ENCODE measurements at places on chromosomes 7 and 10.

DNA sequence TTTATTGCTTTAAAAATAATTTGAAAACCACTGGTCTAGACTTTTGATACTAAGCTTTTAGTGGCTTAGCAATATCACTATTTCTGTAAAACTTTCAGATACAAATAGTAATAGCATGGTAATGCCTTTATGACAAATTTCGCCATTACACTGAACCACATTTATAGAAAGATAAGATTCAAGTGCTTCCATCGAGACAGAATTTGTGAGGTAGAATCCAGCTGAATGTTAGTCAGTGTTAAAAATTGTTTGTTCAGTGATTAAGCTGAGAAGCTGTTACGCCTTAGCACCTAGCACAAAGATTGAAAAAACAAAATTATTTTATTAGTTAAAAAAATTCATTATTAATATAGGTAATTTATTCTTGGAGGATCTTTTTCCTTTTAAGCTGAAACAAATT lies 36.5 kb downstream of the GNAT3 start:
- DNase-seq: no peak

- no peak for DNase-seq
These were observed 46.8 kb downstream of the HIP1 start for GRCh38 chr7:75691793-75692543.

- no peak for DNase-seq
These were observed 55.4 kb upstream of the MKRN1 start for GRCh38 chr7:140534743-140535142.

DNA sequence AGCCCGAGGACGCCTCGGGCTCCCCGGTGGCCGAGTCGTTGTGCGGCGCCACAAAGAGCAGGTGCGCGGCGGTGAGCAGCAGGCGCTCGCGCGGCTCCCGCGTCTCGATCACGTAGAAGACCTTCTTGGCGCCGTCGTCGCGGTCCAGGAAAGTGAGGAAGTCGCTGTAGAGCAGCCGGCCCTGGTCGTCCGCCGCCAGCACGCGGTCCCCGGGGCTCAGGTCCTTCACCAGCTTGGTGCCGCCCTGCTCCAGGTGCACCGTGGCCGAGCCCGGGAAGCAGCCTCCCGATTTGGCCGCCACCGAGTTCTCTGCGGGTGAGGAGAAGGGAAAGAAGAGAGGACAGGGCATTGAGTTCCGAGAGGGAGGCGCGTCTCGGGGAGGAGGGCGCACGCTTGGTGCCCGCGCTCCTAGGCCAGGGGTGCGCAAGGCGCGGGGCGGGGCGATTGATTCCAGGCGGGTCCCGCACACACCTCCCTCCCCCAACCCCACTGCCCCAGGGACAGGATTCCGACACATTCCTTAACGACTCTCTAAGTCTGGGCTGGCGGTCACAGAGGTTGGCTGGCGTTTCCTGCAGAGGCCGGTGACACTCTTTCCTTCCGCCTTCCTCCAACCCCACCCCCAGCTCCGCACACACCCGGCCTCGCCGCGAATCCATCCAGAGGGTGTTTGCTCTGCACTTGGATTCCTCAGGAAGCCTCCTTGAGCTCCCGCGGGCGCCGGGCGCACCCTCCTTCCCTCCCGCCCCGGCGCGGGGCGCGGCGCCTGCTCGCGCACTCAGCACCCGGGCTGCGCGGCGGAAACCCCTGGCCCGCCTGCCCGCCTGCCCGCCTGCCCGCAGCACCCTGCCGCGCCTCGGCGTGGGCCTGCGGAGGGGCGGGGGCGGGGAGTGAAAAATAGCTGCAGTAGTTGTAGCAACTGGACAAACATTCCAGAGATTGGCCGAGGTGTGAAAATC lies 8.6 kb downstream of the SHH start:
- no peak for DNase-seq

- DNase-seq: no peak
These were observed 271.5 kb upstream of the ZWINT start for GRCh38 chr10:56632537-56632936.

DNA sequence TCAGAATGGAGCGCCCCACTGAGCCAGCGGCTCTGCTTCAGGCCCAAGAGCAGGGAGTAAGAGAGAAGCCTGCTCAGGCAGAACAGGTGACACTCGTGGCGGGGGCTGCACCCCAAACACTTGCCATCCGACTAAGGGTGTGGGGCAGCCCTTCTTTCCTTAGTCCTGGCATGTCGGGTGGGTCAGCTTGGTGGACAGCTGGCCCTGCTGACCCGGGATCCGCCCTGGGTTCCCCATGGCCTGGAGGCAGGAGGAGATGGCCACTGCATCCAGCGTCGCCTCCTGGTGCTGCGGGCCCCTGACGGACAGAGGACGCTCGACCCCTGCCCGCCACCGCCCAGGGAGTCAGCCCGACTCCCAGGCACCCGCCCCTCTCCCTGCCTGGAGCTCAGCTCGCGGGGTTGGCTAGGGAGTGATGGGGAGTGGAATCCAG lies 1.2 kb upstream of the PAOX start:
- no peak for DNase-seq

- DNase-seq: no peak
These were observed 201.9 kb downstream of the MALRD1 start for GRCh38 chr10:19250546-19250945.

DNA sequence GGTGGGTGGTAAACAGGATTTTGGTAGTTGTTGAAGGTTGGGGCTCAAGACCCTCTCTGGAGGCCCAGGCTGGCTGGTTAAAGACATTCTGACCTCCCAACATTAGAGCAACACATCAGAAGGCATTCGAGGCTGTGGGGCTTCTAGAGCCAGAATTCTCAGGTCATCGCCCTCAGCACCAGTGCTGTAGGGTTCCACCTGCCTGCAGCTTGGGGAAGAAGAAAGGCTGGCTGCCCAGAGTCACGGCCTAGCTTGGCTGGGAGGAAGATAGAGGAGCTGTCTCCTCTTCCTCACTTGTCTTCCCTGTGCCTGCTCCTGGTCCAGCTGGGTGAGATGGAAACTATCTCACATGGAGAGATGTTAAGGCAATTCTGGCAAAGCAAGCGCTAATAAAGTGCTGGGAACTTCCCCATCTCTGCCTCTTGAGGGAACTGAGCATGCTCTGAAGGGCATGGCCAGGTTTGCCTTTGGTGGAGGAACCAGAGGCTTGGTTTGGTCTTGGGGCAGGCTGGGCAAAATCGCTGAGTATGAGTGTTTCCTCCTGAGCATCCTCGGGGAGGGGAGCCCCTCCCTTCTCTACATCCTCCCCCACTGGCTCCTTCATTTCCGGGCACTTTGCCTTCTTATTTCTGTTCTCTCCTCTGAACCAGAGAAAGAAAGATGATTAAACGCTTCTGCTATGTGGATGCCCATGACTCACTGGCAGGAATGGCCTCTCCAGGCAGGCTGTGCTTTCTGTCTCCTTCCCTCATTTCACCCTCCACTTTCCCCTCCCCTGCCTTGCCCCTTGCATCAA lies 509.0 kb upstream of the PODXL start:
- DNase-seq: no peak

DNA sequence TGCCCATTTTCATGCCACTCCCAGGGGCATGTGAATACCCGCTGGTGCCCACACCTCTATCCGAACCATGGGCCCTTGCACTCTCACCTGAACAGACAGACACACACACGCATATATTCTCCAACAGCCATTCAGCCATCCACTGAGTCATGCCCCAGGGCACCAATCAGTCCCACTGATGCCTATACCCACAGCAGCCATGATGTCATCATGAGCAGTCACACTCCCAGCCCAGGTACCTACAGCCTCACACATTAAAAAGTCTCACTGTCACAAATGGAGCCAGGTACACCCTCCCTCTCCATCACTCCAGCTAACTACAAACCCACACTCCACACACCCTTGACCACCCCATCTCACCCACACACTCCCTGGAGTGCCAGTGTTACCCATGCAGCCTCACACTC lies 12.2 kb downstream of the VSIR start:
- peak; percentile 68 for DNase-seq

- DNase-seq: no peak
These were observed 9.4 kb upstream of the GET4 start for GRCh38 chr7:867001-867405.

- no peak for DNase-seq
These were observed 126.5 kb upstream of the MTPN start for GRCh38 chr7:136103545-136104268.

GRCh38 chr10:93245147-93245546 lies 171.5 kb downstream of the CYP26A1 start:
- no peak for DNase-seq

GRCh38 chr10:78634835-78635234 lies 433.9 kb upstream of the ZMIZ1 start:
- no peak for DNase-seq

DNA sequence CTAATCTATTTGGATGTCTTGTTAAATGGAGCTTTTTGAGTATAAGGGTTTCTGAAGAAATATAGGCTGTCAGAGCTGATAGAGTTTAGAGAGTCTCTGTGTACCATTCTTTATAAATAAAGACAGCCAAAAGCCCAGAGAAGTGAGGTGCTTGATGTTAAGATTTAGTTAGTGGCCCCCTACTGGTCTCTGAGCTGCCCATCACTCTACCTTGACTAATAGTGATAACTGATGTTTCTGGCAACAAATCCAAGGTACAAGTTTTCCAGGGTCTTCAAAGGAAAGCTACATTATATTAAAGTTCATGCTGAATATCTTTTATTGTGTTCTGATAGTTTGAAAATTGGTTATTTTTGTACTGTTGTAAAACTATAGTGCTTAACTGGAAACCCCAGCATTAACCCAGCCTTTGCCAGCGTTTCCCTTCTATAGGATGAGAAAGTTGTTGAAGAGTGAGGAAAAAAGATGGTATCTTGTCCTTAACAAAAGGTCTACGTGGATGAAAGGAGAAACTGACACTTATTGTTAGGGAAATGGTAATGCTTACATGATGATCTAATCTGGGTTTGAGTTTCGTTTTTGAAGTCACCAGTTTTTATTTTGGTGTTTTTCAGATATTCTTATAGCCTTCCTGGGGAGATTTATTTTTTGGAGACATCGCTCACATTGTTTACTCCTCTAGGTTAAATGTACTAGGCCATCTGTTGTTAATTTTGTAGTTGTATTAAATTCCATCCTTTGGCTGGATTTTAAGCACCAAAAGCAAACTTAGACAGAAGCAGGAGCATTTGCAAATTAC lies 79.0 kb downstream of the AUTS2 start:
- DNase-seq: no peak

- DNase-seq: no peak
These were observed 87.9 kb downstream of the KIF20B start for GRCh38 chr10:89789188-89789877.

DNA sequence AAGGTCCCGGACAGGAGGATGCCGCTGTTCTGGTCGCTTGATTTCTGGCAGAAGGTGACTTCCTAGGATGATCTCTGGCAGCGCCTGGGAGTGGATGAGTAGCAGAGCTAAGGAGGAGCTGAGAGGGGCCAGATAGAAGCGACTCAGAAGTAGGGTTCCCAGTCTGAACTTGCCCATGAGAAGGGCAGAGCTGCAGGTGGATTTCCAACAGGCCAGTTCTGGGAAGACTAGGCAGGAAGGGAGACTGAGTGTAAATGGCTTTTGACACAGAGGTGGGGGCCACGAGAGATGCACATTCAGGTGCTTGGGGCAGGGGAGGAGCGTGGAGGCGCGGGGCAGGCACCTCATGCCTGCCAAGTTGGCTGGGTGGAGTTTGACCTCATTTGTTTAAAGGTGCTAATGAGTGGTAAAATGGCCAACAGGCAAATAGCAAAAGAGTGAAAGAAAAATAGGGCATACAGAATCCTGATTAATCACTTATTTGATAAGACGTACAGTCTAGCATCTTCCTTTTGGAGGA lies 58.8 kb downstream of the SHH start:
- no peak for DNase-seq

GRCh38 chr7:9242636-9243035 lies 809.2 kb downstream of the NXPH1 start:
- DNase-seq: no peak

GRCh38 chr7:24587853-24588252 lies 14.6 kb downstream of the PALS2 start:
- peak; percentile 44 for DNase-seq

GRCh38 chr10:78263521-78263988 lies 229.9 kb downstream of the RPS24 start:
- no peak for DNase-seq

- no peak for DNase-seq
These were observed 4.5 kb downstream of the EIF4H start for GRCh38 chr7:74178632-74179031.

- no peak for DNase-seq
These were observed 36.2 kb upstream of the TMEM106B start for GRCh38 chr7:12174931-12175330.

- no peak for DNase-seq
These were observed 40.2 kb upstream of the KLF6 start for GRCh38 chr10:3825244-3825643.

DNA sequence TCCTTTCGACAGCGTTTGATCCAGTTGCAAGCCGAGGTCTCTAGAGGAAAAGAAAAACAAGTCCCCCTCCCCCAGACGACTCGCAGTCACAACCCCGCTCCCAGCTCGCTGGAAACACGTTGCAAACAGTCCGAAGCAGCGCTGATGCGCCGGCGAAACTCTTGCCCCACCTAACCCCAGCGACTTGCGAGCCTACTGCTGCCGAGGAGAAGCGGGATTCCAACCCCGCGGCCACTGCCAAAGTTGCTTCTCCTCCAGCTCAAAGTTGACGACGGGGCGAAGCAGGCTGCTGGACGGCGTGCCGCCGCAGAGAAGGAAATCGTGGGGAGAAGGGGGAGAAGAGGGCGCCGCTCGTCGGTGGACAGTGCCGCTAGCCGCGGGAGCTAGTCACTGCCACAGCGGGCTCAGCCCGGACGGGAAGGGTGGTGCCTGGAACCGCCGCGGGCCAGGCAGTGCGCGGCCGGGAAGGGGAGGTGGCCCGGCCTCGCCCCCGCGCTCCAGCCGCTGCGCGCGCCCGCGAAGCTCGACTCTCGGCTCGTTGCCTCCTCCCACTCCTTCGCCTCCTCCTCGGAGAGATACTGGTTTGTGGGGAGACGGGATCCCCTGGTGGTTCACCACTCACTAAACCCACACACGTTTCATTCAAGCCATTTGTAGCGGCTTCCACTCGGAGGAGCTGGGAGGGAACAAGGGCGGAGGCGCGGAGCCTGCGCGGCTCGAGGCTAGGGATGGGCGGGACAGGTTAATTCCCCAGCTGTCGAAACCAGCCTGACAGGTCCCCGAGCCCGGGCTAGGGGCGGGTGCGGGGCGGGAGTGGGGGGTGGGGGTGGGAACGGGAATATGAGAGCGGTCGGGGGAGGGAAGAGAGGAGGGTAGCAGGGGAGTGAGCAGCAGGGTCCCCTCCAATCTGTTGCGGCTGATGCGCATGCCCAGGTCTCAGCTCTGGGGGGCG lies at the start of gene GPR37:
Gene GPR37 (minus strand): TSS at position 392 of the 952 bp plus-strand sequence. CDS start 816 bp downstream, outside the sequence.
- DNase-seq: peak; percentile 5

GRCh38 chr7:17663061-17663675 lies 277.1 kb downstream of the SNX13 start:
- DNase-seq: no peak

DNA sequence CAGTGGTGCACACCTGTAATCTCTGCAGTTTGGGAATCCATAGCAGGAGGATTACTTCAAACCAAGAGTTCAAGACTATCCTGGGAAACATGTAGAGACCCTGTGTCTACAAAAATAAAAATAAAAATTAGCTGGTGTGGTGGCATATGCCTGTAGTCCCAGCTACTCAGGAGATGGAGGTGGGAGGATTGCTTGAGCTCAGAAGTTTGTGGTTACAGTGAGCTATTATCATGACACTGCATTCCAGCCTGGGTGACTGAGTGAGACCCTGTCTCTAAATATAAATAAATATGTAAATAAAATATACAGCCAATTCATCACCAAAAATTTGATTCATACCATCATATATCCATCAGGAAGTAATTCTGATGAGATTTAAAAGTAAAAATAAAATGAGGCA lies 60.9 kb downstream of the ANKRD7 start:
- DNase-seq: no peak

GRCh38 chr7:71885487-71885886 lies 526.7 kb downstream of the CALN1 start:
- DNase-seq: no peak

- DNase-seq: no peak
These were observed 285.0 kb downstream of the CALN1 start for GRCh38 chr7:72127136-72127535.
